Left cardiac atrium (tissue), 4 donors: ENCODE measurements at places on chromosomes 5 and 9.

DNA sequence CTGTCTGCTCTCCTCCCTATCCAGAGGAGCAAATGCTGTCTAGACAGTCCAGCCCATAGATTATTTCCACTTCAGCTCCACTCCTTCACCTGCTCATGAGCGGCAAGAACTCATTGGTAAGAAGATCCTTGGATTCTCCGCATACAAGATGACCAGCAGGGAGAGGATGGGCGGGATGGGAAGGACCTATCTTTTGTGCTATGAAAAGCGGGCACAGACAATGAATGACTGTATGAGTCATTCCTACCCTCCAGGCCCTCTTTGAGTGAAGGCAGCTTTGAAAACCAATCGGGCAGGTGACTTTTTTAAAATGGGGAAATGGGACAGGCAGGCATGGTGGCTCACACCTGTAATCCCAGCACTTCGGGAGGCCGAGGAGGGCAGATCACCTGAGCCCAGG, 49.4 kb downstream of the SMIM23 start:
- no peak for DNase-seq

DNA sequence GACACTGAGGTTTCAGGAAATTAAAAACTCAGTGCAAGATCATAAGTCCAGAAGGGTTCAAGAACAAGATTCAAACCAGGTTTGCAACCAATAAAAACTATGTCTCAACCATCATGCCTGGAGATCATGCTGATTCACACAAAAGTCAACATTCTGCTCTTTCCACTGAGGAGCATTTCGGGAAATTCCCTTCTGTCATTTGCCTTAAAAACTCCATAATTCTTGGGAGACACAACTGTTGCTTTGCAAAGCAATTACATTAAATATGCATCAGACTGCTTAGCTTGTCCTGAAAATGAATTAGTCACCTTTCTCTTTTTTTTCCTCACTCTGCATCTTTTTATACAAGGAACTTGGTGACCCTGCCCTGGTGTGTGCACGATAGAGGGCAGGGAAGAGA, 275.9 kb upstream of the ZNF462 start:
- DNase-seq: no peak

DNA sequence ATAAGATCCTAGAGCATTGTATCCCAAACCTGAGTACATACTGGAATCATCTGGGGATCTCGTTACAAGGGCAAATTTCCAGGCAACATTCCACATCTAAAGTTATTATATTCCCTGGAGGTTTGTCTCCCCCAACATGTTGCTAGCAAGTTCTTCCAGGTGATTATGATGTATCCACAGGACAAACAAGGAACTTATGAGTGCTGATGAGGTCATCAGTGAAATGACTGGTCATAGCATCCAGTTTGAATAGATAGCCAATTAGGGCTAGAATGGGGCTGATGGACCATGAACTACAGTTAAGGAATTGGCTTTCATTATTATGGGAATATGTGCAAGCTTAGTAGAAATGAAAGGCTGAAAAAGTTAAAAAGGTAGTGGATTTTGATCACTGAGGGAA, 115.2 kb downstream of the CWC27 start:
- DNase-seq: no peak

DNA sequence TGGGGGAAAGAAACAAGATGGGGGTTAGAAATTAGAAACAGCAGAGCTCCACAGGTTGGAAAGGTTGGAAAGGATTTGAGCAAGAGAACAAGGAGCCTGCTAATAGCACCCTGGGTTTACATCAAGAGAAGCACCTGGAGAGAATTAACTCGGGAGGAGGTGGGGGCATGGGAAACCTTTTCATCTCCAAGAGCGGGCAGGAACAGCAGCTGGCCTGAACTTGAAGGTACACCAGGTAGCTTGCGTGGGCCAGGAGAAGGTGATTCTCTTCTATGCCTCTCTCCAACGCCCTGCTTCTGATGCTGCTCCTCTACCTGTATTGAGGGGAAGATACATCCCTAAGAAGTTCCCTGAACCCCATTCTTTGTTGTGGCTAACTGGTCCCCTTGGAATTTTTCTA, 37.1 kb upstream of the GLRX start:
- DNase-seq: no peak

- no peak for DNase-seq
These were observed 16.5 kb upstream of the DMRT3 start for GRCh38 chr9:959914-960313.

GRCh38 chr9:87556821-87557220, 59.2 kb downstream of the DAPK1 start:
- peak; percentile 28 for DNase-seq
